ENCODE measurements at places on chromosomes 12 and 14. TPM values are rescaled to one million over a fixed set of nuclear protein-coding genes. Genes with fewer than 3 reads are reported as not detected.
A peak's percentile ranks its signal among the peaks of the same experiment; 100 is the strongest.

- DNase-seq: no peak
Measured at GRCh38 chr12:103665971-103666370, 78.9 kb downstream of the STAB2 start.

Gene FOXN4
- polyA plus RNA-seq: 0.10 TPM

Gene SPSB2
- polyA plus RNA-seq: 15.3 TPM

Gene SERPINA3
- polyA plus RNA-seq: 0.51 TPM

Gene KCNK10
- polyA plus RNA-seq: 4.5 TPM

- no peak for DNase-seq
Measured at GRCh38 chr12:42617622-42618021, 28.1 kb upstream of the PRICKLE1 start.

GRCh38 chr14:26276757-26277156 is 321.1 kb downstream of the NOVA1 start:
- no peak for DNase-seq

DNA sequence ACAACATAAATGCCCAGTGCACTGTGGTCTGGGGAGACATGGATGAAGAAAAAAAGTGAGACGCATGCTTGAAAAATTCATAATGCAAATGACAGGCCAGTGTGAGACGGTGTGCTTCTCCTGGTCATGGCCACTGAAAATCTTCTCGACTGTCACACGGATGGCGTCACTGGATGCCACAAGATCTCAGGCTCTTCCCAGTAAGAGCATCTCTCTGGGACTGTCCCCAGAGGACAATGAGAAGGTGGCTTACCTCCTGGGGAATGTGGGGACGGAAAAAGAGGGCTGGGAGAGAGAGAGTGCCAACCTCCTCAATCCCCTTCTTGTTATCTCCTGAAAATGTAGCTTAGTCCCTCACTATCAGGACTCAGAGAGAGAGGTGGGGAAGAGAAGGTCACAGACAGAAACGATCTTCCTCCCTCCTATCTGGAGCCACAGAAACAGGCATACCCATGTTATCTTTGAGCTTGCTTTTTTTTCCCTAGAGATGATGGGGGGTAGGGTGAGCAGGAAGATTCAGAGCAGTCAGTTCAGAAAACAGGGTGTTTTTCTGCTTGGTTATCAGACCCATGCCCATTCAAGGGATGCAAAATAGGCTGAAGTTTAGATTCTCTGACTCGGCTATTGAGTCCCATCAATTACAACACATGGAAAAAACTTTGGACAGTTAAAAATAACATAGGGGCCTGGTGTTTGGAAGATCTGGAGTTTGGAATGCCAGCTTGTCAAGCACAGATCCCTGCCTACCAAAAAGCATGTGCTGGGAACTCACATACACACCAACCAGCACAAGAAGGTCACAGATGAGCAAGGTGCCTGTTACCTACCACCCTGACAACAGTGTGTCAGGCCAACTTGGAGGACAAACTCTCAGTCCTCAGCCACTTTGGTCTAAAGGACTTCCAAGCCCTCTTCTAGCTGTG is 24.2 kb downstream of the DPF3 start:
- DNase-seq: no peak

Gene SLC22A17
- polyA plus RNA-seq: 46.9 TPM

Gene SLCO1B1
- not detected for polyA plus RNA-seq

Gene AQP2
- 0.01 TPM for polyA plus RNA-seq

DNA sequence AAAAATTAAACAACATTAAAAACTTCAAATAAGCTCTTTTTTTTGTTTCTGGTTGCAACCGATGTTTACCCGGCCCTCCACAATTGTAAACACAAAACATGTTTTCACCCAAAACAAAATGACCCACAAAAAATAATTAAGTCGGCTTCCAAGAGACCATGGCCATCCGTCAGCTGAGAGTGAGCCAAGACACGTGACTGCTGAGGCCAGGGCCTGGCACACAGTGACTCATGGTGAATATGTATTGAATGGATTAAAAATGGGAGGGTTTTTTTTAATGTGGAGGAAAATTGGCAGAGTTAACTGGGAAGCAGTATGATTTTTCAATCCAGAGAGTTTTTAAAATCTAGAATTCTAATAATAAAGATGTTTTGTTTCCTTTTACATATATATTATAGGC is 13.8 kb upstream of the CPNE8 start:
- DNase-seq: no peak

DNA sequence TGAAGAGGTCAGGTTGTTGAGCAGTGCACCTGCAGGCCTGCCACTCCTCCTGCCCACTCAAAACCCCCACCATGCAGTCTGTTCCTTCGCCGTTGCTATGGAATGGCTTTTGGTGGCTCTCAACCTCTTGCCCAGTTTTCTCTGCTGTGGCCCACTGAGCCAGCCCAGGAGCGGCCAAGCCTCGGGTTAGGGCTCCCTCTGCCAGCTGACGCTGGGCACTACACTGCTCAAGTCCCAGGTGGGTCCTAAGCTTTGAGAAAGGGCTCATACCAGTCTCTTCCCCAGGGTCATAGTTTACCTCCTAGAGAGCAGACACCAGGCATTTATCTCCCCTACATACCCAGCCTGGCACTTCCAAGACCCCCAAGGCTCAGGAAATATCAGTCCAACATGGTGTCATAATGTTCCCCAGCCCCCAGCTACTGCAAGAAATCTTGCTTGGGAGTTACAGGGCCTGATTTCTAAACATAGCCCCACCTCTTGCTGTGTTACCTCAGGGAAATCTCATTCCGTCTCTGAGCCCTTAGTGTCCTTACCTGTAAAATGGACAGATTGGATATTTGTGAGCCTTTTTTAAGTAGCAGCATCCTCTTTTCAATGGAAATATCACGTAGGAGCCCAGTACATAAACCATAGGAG is 59.4 kb downstream of the TSPAN11 start:
- peak; percentile 31 for DNase-seq

DNA sequence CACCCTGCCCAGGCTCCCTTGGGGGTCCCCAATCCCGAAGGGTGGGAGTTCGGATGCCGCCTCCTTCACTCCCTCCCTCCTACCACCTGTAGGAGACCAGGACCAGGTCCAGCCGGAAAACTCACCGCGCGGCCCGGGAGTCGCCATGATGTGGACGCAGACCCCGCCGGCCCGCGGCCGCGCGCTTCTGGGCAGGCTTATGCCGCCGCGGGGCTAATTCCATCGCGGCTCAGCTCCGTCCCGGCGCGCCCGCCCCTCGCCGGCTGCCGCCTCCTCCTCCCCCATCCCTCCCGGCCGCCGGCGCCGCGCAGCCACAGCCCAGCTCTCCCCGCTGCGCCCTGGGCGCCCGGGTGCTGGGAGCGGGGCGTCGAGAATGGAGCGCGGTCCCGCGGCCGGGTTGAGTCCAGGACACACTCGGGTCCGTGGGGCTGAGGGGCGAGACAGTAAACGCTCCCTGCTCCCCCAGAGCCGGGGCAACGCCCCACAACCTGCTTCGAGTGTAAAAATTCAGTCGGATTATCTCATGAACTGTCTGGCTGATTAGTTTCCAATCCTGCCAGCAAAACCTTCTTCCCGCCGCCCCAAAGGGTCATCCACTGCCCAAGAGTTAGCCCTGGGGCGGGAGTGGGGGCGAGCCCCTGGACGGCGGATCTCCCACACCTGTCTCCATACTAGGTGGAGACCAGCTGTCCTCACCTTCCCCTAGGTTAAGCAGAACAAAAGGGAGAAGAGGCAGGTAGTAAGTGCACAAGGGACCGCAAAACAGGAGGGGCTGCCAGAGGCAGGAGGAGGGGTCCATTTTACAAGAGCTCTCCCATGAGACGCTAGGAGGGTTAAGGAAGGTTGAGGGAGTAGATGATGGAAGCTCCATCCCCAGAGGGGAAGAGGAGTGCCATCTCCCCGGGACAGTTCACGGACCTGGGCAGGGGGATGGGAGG is at the start of gene ANO2:
TSS of gene ANO2 (minus strand) at position 189 of the 938 bp plus-strand sequence. CDS start at position 147, 42 bp downstream.
- peak; percentile 5 for DNase-seq

Gene HOXC4
- 14.0 TPM for polyA plus RNA-seq

DNA sequence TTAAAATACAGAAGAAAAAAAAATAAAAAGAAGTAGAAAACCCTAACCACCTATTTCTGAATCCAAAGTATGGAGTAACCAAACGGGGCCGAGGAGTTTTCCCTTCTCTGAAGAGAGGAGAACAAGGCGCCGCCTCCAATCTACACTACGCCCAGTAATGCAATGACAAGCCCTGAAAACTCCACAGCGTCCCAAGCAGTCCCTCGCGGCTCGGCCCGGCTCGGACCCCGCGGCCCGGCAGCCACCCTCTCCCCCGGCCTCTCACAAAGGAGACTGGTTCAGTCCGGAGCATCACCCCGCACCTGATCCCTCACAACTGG is 371 bp downstream of the CHD8 start:
- DNase-seq: no peak

DNA sequence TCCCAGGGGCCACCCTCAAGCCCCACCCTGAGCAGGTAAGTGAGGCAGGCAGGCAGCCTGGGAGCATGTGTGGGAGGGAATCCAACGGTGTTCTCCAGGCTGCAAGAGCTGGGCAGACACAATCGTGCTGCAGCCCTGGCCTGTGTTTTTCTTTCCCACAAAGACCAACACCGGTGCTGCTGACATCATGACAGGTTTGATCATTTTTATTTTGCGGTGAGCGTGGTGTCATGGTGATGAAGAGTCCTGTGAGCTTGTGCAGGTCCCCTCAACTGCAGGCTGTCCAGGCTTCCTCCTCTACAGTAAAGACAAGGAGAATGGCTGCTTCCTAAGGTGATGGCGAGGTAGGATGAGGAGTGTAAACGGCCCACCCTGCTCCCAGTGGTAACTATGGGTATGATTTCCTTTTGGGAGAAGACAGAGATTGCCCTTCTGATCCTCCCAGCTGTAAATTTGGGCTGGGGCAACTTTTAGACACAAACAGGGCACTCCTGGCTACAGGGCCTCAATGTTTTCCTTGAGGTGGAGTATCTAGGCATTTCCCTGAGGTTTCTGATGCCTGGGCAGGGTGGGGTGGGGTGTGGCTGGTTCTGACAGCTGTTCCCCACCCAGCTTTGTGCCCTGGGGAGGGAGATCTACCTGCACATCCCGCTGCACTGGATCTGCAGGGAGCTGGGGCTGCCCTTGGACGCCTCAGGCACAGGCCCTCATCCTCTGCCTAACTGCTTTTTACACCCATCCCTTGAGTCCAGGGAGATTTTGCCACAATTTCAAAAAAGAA is 109.1 kb downstream of the VCPKMT start:
- DNase-seq: peak; percentile 65

- no peak for DNase-seq
Measured at GRCh38 chr14:35438910-35439713, 34.6 kb upstream of the NFKBIA start.

- DNase-seq: peak; percentile 75
Measured at GRCh38 chr14:24734917-24735500, 101.0 kb upstream of the GZMB start.

- no peak for DNase-seq
Measured at GRCh38 chr14:60753264-60754119, 18.9 kb downstream of the MNAT1 start.

Gene SPRYD4
- 4.7 TPM for polyA plus RNA-seq

Gene GYS2
- polyA plus RNA-seq: 0.03 TPM

DNA sequence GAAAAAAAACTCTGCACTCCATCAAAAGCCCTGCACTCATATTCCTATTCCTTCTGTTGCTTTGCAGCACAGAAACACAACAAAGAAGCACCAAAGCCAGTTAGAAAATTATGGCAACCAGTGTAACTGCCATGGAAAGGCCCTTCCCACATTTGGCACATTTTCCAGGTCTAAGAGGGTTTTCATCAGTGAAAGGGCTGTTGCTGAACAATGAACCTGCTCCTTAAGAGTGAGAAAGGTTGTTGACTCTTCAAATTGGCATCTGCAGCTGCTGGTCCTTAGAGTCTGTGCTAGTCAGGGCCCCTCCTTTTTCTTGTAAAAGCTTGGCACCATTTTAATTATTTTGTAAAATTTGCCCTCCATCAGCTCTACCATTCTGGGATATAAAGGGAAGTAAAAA is 378.7 kb upstream of the KITLG start:
- DNase-seq: no peak

GRCh38 chr12:40469736-40470135 is 222.5 kb upstream of the CNTN1 start:
- no peak for DNase-seq

Gene GALNT16
- polyA plus RNA-seq: 20.4 TPM

Data from large intestine (tissue), 12 donors.